Stimulated activated CD8-positive, alpha-beta memory T cell treated with anti-CD3 and anti-CD28 coated beads, Interleukin-4, amount 100 ng/mL, for 1 hour (primary cell): ENCODE measurements at places on chromosomes 13 and 19.

DNA sequence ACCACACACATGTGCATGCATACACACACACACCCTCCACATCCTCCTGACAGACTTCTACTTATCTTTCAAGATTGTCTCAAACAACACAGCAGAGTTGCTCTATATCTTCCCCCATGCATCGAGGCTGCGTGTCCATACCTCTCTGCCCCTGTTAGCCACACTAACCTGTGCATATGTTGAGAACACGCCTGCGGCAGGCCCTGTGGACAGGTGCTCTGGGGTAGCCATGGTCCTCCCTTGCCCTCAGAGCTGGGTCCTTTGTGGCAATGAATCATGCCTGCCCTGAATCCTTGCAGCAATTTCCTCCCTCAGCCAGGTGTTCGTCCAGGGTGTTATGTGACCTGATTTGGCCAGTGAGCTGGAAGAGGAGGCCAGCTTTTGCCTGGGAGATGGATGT lies 213.3 kb downstream of the KATNAL1 start:
- no peak for DNase-seq

DNA sequence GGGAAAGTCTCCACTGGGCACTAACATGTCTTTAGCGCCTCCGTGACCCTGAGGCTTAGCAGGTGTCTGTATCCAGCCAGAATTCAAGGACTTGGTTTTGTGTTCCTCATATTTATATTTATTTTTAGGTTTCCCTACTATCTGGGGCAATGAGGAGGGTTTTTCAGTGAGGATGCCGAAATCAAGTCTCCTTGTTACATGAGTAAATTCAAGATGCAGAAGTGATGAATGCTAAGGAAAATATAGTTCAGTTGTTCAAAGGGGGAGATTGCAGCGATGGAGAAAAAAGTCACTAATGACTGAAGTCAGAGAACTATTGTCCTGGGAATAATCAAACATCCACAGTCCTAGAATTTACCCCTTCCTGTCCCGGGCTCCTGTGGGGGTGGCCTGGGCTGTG lies 791 bp upstream of the ADGRE2 start:
- no peak for DNase-seq

DNA sequence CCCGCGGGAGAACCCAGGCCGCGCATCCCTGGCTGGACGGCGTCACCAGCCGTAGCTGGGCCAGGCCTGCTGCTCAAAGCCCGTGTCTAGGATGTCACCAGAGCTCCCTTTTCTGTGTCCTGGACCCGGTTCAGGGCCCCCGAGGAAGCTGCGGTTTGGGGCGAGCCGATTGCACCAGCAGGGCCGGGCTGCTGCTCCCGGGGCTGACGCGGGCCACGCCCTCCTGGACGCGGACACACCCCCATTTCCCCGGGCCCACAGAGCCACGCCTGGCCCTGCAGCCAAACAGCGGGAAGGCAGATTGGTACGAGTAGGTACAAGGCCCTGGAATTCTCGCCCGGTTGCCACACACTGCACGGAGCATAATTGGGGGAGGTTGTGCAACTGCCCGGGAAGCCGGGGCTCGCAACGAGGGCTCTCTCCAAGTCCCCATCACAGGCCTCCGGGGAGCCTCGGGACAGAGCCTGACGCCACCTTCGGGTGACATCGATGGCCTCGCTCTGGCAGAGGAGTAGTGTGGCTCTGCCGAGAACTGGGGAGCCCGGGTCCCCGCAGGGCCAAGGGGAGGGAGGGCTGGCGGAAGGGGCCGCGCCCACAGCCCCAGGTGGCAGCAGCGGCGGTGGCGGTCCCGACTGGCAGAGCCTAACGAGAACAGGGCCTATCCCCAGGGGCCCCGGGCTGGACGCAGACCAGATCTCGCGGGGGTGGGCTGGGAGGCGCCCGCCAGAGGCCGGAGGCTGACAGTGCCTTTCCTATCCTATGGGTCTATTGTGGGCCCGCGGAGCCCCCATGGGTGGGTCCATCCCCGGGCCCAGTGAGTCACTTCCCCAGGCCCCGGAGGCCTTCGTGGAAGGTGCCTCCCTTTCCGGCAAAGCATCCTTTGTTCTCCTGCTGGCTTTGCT lies 23.5 kb downstream of the KCTD15 start:
- DNase-seq, result no peak

- DNase-seq, result no peak
Observed at GRCh38 chr13:59475911-59476310, 687.8 kb downstream of the DIAPH3 start.

DNA sequence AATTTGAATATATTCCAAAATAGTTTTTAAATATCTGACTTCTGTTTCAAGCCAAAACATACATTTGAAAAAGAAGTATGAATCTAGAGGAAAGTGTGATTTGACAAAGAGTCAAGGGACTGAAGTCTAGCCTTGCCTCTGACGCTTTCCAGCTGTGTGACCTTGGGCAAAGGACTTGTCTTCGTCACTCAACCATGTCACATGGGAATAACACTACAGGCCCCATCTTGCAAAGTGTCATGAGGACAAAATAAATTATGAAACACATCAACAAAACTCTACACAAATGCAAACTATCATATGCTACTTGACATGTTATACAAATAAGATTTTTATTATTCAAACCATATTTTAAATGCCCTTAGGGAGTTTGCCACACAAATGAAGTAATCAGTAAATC lies 73.0 kb downstream of the CYSLTR2 start:
- no peak for DNase-seq

- DNase-seq, result no peak
Observed at GRCh38 chr19:45653634-45654033, 14.4 kb upstream of the GIPR start.

DNA sequence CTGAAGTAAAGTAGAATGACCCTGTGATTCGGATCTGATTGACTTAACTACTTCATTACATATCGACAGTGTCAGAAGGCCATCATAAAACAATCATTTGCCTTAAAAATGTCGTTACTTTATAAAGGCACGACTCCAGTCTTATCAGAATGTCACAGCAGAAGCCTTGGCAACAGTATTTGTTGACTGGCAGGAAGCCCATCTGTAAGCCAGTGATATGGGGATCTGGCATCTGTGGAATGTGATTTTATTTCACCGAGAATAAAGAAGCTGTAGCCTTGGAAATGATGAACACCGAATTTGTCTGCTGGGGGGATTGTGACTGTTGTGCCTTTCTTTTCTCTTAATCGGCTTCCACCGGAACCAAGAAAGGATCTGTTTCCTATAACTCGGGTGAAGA lies 362.5 kb downstream of the TDRD3 start:
- no peak for DNase-seq

DNA sequence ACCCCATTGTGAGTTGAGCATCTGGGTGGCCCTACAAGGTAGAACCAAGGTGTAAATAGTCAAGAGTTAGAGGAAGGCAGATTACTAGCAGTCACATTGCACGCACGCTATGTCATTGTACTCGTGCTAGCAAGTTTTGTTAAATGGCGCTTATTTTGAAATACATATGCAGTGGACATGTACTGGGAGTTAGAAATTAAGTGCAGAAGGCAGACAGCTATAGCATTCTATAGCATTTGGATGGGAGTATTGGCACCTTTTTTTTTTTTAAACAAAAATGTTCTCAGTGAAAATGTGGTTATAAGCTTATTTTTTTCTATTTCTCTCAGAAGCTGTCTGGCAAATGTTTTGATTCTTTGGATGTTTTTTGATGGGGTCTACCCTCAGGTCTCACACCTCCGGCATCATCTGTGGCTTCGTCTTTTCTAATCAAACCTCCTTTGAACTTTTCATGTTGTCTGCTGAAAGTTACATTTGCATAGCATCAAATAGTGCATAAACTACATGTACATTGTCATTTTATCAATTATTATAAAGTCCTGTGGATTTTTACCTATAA lies 68.1 kb downstream of the ARHGEF7 start:
- DNase-seq, result no peak

DNA sequence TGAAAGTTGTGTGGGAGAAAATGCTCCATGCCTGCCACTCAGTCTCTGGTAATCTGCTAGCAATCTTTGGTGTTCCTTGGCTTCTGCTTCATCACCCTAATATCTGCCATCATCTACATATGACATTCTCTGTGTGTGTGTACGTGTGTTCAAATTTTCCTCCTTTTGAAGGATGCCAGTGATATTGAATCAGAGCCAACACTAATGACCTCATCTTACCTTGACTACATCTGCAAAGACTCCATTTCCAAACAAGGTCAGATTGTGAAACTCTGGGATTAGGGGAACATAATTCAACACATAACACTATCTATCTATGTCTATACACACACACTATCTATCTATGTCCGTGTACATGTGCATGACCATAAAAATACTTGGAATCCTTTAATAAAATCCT lies 81.4 kb upstream of the IRS2 start:
- DNase-seq, result no peak

- DNase-seq, result no peak
Observed at GRCh38 chr13:102928941-102929675, 83.3 kb downstream of the ERCC5 start.
